Left colon (tissue), 2 donors: ENCODE measurements at places on chromosomes 6 and 20.

- no peak for DNase-seq
Measured at GRCh38 chr6:169991031-169991390, 239.6 kb downstream of the ERMARD start.

- DNase-seq: no peak
Measured at GRCh38 chr20:13022401-13023155, 13.8 kb downstream of the SPTLC3 start.

DNA sequence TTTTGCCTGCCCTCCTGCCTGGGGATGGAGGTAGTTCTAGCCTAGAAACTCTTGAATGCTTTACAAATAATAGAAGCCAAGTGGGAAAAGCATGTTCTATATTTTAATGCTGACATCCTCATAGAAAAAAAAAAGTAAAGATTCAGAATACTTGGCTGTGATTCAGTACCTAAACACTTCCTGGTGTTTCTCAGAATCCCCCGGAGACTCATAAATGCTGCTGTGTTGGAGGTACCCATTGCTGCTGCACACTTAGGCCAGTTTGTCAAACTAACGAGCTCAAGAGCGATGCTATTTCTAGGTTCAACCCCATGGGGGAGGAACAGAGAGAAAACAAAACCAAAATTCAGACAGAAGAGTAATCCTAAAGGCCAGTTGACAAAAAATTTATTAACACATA lies 38.8 kb upstream of the ZFP64 start:
- no peak for DNase-seq

DNA sequence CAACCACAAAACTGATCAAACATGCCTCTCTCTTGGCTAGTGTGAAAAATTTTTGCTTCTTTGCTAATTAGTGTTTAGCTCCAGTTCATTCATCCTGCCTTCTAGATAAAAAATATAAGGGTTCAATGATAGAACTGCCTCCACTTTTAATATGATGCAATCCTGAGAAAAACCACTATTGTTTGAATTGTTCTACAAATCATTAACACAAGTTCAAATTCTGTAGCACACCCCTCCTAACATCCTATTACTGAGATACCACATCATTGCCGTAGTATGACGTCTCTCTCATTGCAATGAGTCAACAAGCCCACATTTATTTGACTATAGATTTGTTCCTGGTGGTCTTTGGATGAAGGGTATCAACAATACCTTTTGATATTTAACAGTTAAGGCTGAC lies 365.8 kb upstream of the OPRM1 start:
- no peak for DNase-seq

GRCh38 chr6:113365191-113365590 lies 492.0 kb upstream of the MARCKS start:
- no peak for DNase-seq

DNA sequence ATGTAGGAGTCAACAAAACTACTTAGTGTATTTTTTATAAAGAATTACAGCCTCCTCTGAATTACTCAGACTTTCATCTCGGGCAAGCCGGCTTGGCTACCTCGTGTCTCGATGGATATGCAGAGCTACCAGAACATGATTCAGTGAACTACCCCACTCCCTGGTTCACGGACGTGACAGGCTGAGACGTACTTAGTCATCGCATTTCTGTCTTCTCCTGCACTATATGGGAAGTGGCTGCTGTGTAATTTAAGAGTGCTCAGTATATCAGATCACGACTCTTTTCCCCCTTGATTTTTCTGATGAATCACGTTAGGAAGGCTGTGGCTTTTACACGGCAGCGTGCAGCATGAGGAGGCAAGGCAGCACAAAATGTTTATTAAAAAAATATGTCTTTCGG lies 302.7 kb upstream of the ZFP64 start:
- no peak for DNase-seq

GRCh38 chr6:129696843-129697242 lies 13.1 kb downstream of the ARHGAP18 start:
- no peak for DNase-seq

- no peak for DNase-seq
Measured at GRCh38 chr6:109579361-109579760, 96.3 kb upstream of the ZBTB24 start.
